ENCODE measurements at places on chromosomes 16 and 17.
A peak's percentile ranks its signal among the peaks of the same experiment; 100 is the strongest.

DNA sequence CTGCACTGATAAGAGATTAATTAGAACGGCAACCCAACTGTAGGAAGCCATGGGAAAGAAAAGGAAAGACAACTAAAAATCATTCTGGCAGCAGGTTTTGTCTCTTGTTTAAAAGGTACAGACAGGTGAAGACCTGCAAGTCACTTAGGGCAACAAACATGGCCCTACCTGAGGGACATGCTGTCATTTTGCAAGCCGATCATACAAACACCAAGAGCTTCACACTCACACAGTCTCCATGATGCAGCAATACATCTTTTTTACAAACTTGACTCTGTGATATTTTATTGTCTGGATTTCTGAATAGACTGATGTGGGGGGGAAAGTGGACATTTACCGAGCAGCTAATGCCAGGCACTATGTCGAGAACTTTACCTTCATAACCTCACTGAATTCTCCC is 101.8 kb downstream of the PARN start:
- DNase-seq: no peak

DNA sequence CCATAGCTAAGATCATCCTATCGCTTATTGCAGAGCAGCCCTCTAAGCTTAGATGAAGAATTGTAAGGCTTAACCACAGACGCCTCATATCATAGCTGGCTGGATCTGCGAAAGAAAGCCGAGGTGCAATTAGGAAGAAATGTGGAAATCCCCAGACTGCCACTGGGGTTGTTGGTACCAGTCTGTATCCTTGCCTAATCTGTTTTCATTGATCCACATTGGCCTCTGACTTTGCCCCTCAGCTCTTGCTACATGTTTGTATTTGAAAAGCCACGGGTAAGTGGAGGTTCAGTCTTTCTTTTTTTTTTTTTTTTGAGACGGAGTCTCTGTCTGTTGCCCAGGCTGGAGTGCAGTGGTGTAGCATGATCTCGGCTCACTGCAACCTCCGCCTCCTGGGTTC is 48.9 kb downstream of the TANGO6 start:
- no peak for DNase-seq

DNA sequence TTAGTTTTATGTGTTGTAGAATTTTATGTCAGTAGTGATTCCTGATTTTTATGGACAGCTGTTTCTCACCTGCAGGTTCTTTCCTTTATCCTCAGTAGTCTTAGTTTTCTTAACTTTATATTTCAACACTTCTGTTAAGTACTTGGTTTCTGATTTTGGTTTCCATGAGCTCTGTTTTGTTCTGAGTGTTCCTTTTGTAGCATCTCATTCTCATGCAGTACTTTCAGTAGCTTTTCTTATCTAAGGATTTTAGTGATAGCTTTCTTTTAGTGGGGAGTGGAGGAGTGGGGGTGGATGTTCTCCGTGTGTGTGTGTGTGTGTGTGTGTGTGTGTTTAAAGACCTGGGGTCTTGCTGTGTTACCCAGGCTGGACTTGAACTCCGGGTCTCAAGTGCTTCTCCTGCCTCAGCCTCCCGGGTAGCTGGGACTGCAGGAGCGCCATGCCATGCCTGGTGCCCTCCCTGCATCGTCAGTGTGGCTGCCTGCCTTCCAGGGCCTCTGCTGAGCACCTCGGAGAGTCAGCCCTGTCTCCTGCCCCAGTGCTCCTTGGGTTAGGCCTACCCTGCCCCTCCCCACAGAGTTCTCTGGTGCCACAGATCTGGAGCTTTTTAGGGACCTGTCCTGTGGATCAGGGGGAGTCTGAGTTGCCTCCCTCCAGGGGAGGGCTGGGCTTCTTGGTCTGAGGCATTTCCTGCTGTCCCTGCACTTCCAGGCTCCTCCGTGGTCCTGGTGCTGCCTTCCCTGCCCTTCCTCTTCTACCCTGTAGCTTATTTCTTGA is 4.3 kb upstream of the ZNF750 start:
- DNase-seq: no peak

- DNase-seq: peak; percentile 70
Observed at GRCh38 chr17:76145231-76146052, 4.4 kb upstream of the FOXJ1 start.

All from activated CD4-positive, alpha-beta memory T cell treated with anti-CD3 and anti-CD28 coated beads for 36 hours (primary cell).